Stimulated activated CD4-positive, alpha-beta T cell treated with anti-CD3 and anti-CD28 coated beads, Interleukin-15, amount 100 ng/mL, for 1 hour (primary cell): ENCODE measurements at places on chromosomes 4 and X.

DNA sequence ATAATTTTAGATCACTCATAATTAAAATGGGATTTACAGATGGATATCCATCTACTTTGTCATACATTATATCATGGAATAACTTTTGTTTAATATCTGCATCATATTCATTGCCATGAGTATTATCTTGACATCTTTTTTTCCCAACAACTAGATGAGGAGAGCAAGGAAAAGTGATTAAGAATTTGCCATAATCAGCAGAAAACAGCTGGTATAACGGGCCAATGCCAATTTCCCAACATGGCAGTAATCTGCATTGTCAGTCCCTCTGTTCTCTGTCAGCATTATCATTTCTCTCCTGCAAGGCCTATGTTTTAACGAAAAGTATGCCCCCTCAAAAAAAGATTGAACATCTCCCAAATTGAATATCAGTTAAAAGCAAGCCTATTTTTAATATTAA is 314.0 kb downstream of the FRMPD4 start:
- no peak for DNase-seq

GRCh38 chr4:89994176-89994873 is 99.7 kb downstream of the MMRN1 start:
- no peak for DNase-seq

GRCh38 chr4:147787204-147787603 is 55.3 kb downstream of the ARHGAP10 start:
- DNase-seq = no peak

- DNase-seq = no peak
Measured at GRCh38 chr4:152356428-152357034, 179.4 kb downstream of the FBXW7 start.

GRCh38 chr4:99696801-99697200 is 39.2 kb upstream of the C4orf54 start:
- no peak for DNase-seq

DNA sequence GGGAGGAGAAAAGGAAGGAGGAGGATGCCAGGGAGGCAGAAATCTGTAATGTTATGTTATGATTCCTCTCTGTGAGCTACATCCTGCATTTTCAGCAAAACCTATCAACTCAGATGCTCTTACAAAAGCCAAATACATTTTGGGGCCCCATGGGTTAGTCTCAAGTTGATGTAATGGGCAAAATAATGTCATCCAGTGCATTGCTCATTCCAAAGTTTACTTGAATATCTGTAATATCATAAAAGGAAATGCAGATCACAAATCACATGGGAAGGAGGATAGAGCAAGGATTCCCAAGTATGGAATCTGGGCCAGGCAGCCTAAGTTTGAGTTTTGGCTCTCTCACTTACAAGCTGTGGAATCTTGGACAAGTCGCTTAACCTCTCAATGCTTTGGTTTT is 74.9 kb upstream of the SOD3 start:
- DNase-seq = no peak

GRCh38 chr4:127781300-127782024 is 660 bp upstream of the HSPA4L start:
- DNase-seq = no peak

GRCh38 chrX:31228415-31228832 is 156.6 kb upstream of the FTHL17 start:
- DNase-seq = no peak

DNA sequence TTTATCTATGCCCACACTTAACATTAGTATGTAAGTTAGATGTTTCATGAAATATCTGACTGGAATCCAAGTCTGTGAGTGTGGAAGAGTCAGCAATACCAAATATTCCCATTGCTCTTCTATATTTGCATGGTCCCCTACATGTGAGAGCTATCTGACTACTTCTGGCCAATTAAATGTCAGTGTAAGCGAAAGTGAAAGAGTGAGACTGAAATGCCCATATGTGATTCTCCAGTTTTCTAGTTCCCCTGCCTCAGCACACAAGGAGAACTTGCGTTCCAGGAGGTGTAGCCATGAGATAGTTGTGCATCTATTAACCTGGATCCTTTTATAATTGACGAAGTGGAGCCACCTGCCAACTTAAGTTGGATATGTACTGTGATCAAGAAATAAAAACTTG is 50.1 kb upstream of the GLRB start:
- DNase-seq = no peak

DNA sequence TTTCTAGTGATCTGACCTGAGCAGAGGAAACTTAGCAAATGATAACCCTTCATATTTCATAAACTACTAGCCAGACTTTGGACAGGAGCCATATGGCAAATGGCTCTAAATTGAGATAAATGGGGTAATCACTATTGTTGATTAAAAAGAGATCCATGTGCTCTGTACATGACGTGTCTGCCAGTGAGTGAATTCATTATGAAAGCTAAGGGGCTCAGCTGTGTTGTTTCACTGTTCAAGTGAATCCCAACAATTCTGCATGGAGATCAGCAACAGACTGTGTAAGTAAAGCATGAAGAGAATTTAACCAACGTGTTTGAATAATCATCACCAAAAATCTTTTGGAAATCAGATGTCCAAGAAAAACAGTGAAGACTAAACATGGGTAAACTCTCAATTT is 9.5 kb upstream of the QRFPR start:
- DNase-seq = no peak

GRCh38 chr4:175530655-175531054 is 281.4 kb downstream of the GPM6A start:
- DNase-seq = no peak

DNA sequence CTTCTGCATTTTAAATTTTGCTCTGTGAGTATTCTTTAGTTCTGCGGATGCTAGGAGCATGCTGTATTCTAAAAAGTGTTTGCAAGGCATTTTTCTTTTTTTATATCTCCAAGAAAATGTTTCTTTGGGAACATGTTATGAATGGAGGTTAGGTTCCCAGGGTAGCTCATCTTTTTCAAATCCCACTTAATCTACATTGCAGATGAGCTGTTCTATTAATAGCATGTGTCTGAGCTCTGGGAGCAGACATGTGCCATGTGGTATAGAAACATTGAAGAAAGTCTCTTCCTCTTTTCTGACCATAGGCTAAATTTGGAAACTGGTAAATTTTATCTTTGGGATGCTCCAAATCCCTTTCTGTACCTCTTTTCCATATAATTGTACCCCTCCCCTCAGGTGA is 23.2 kb downstream of the DIAPH2 start:
- no peak for DNase-seq

GRCh38 chrX:125420809-125421208 is 101.1 kb downstream of the TEX13C start:
- DNase-seq = no peak

DNA sequence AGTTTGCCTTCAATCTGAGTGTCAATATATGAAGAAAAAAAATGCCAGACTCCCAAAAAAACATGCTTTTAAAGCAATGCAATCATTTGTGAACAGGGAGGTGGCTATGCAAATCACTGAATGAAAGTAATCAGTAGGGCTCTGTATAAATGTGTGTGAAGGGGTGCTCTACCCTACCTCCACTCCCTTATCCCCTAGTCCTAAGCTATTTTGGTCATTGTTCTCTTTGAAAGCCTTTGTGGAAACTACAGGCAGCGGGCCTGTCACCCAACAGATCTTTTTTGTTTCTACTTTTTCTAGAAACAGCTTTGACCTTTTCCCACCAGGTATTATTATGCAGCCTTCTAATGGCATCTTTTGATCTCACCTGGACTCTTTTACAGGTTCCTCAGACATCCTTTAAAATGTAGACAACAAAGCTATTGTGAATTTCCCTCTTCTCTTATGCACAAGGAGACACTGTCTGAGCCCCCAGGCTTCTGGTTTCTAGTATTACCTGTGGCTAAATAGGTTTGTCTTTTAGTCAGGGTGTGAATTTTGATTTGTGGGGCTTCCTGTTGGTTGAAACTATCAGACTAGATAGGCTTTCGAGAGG is 9.2 kb downstream of the BOD1L1 start:
- DNase-seq = no peak

GRCh38 chrX:24676403-24677024 is 17.2 kb upstream of the POLA1 start:
- no peak for DNase-seq

- no peak for DNase-seq
Measured at GRCh38 chr4:6880691-6881090, 28.9 kb upstream of the TBC1D14 start.

- DNase-seq = no peak
Measured at GRCh38 chr4:718460-718859, 12.8 kb downstream of the PCGF3 start.

DNA sequence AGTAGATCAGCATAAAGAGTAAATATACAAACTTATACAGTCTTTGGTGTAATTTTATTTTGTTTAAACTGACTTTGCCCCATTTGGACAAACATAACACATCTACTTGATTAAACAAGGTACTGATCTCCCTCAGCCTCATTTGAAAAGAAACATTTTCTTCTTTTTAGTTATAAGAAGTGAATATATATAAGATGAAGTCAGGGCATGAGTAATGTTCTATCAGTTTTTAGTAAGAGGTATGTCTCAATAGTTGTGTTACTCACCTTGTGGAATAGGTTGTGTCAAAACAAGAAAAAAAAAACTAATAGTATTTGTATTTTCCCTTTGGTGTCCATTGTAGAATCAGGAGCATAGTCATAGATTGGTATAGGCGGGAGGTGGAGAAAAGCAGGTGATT is 327.4 kb downstream of the RPA4 start:
- no peak for DNase-seq

GRCh38 chr4:6894528-6895498 is 14.8 kb upstream of the TBC1D14 start:
- no peak for DNase-seq

DNA sequence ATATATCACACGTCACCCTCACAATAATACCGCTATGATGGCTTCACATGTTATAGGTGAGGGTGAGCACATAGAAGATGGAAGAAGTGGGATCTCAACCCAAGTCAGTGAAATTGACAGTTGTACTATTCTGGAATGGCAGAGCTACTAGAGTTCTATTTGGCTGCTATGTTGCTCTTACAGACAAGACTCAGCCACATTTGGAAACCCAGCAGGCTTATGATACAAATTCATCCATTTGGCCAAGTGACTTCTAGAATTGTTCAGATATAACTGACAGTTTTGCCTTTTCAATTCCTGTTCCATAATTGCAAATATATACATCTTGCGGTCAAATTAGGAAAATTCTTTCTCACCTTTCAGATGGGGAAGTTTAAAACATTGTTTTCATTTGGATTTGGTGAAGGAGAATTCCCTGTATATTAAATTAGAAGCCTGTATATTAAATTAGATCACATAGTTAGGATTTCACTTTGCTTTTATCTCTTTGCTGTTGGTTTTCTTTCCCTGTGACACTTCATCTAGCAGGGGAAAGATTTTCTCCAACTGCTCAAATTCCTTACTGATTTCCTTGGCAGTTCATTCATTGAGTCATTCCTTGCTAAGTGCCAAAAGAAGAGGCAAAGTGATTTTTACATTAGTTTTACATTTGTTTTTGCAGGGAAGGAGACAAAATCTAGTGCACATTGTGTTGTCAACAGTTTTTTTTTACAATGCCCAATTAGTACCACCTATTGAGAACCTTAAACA is 120.6 kb upstream of the TBC1D9 start:
- DNase-seq = no peak

DNA sequence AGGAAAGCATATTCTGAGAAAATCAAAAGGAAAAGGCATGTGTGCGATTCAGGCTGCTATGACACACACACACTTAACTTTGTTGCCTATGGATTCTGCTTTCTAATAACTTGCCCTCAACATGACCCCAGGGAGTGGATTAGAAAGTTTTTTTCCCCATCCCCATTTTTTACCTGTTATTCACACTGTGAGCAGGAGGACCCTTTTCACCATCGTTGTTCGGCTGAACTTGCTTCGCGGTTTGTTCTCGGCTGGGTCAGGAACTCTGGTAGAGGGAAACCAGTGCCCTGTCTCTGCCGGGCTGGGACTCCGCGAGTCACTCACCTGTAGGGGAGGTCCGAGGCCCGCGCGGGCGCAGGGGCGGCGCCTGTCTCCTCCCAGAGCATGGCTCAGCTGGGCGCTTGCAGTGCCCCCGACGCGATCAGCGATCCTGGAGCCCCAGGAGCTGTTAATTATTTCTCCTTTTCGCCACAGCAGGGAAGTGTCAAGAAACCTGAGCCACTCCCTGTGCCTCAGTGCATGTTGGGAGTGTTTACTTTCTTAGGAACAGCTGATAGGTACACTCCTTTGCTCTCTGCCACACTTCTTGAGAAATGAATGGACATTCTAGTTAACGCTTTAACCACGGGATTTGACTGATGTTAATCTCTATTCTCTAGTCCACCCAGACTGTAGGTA is at the start of gene RASSF6:
RASSF6 (minus strand) TSS at position 322 of the 678 bp plus-strand sequence. CDS start 8,641 bp downstream, outside the sequence.
- DNase-seq = no peak

- DNase-seq = no peak
Measured at GRCh38 chr4:172143605-172144314, 330.6 kb downstream of the GALNTL6 start.

DNA sequence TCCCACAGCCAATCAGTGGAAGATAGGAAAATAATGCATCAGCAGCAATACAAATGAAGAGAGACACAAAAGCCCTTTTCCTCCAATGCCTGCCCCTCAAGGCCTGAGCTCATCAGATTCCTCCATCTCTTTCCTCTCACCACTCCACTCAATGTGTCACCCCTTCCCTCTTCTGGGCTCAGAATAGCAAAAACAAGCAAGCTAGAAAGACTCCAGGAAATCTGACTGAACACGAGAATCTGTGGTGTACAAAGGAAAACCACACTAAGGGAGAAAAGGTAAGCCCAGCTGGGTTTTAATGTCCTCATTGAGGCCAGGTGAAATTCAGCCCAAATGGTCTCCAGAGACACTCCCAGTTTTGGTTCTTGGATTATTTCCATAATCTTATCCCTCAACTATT is 46.3 kb downstream of the ARHGEF9 start:
- DNase-seq = no peak

GRCh38 chr4:11069581-11070211 is 359.0 kb downstream of the HS3ST1 start:
- DNase-seq = no peak

DNA sequence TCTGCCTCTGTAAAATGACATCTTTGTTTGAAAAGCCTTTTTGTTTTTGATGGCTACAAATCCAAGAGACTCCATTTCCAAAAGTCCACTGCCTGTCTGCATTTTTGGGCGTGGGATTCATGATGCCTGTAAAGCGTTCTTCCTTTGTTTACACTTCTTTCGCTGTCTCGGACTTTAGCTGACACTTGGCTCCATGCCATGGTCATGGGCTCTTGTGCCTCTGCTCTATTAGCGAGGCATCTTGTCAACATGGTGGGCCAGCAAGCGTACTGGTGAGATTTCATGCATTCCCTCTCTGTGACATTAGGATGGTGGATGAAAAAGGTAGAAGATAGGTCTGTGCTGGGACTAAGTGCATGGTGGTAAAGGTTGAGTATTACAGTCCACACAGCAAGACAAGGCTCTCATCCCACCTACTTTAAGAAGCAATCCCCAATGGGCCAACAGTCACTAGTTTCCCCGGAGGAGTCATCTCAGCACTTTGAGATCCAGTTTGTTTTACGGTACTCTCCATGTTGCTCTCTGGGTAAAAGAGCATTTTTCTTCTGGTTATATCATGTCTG is 298.2 kb upstream of the KLF3 start:
- no peak for DNase-seq

DNA sequence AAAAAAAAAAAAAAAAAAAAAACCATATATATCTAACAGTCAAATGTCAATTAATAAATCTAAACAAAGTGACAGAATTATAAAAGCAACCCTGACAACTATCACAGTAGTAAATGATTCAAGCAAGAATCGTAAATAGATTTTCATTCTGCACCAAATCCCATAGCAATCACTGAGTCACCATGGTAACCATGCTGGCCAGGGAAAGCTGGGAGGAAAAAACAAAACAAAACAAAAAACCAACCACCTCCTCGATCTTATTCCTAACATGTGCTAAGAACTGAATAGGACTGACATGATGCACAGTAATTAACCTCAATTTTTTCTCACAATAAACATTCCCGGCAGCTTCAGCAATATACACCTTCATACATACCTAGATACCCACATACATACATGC is 30.6 kb upstream of the RAB40A start:
- no peak for DNase-seq
